Stimulated activated CD8-positive, alpha-beta memory T cell treated with anti-CD3 and anti-CD28 coated beads, Interleukin-2, amount 100 ng/mL, for 1 hour (primary cell): ENCODE measurements at places on chromosomes 7 and 10.

DNA sequence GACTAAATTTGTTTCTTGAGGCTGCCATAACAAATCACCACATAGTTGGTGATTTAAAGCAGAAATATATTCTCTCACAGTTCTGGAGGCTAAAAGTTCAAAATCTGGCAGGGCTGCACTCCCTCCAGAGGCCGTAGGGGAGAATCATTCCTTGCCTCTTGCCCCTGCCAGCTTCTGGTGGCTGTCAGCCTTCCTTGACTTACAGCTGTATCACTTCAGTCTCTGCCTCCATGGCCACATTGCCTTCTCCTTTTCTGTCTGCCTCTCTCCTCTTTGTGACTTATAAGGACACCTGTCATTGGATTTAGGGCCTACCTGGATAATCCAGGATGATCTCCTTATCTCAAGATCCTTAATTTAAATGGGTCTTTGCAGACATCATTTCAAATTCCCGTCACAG lies 5.8 kb upstream of the LRRC4 start:
- DNase-seq, result no peak

DNA sequence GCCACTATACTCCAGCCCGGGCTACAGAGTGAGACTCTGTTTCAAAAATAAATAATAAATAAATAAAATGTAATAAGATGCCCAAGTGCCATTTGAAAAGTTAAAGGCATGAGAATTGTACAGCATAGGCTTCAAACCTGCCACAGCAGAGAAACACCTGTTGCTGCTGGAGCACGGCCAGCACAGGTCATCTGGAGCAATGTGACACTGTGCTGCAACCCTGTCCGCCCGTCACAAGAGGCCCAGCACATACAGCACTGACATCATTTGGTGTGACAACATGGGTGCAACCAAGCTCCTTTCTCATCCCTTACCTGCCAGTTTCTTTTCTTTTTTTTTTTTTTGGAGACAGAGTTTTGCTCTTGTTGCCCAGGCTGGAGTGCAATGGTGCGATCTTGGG lies 1.3 kb downstream of the RFC2 start:
- DNase-seq, result no peak

DNA sequence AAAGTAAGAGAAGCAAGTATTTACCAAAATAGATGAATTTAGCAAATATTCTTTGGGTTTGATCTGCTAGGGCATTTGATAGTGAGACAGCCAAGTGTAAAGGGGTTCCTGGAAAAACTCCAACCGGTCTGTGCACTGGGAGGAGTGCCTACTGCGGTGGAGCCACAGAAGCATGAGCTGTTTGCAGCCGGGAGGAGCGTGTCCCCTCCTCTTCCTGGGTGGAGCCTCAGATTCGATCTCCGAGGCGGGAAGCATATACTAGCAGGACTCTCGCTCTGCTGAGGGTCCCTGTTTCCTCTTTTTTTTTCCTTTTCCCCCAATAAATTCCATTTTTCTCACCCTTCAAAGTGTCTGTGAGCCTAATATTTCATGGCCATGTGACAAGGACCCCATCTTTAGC lies 45.1 kb upstream of the MET start:
- DNase-seq, result no peak

DNA sequence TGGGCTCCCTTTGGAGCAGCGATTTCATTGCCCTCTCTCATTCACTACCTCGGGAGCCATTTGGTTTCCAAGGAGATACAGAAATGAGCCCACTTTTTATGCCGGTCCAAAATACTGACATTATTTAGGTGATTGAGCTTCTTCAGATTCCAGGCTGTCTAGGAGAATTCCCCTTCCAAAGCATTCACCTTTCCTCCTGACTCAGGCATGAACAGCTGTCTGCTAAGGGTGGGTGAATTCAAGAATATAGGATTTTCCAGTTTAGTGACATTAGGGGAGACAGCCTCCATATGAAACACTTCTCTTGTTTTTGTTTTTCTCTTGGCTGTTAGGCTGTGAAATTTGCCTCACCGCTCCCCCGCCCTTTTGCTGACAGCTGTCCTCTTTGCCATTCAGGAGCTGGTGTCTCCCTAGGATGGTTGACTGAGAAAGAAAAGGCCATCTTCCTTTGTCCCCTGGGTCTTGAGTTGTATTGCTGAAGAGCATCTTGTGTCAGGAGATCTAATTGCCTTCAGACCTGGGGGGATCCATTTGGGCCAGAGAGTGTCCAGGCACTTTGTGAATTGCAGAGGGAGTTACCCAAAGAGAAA lies 56.7 kb downstream of the LRRC4 start:
- DNase-seq, result no peak

GRCh38 chr10:132859084-132859855 lies 73.3 kb upstream of the NKX6-2 start:
- DNase-seq, result no peak

- no peak for DNase-seq
These were observed 11.2 kb downstream of the DDC start for GRCh38 chr7:50553973-50554372.

DNA sequence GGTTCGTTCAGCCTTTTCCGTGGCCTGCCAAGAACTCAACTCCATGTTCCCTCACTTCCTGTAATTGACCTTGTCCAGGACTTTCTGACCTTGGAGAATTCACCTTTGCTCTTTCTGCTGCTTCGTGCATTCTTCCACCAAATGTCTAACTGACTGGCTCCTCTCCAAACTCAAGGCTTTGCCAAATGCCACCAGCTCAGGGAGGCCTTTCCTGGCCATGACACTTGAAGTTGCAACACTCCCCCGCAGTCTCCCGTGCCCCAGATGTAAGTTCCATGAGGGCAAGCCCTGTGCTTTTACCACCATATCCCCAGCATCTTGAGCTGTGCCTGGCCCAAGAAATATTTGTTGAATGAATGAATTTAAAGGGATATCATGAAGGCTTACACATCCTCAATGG lies 238.4 kb downstream of the ARHGAP21 start:
- no peak for DNase-seq

- no peak for DNase-seq
These were observed 20.6 kb downstream of the DNAJB6 start for GRCh38 chr7:157357129-157358040.

GRCh38 chr7:42010751-42011150 lies 226.3 kb downstream of the GLI3 start:
- DNase-seq, result no peak
